ENCODE measurements at places on chromosomes 4 and X. TPM values are rescaled to one million over a fixed set of nuclear protein-coding genes. Genes with fewer than 3 reads are reported as not detected.
A peak's percentile ranks its signal among the peaks of the same experiment; 100 is the strongest.

The GNRHR gene
- total RNA-seq = not detected

The FUNDC1 gene
- 13.8 TPM for total RNA-seq

The LSM6 gene
- 23.8 TPM for total RNA-seq

The GAB3 gene
- total RNA-seq = 7.6 TPM

The ZIC3 gene
- not detected for total RNA-seq

DNA sequence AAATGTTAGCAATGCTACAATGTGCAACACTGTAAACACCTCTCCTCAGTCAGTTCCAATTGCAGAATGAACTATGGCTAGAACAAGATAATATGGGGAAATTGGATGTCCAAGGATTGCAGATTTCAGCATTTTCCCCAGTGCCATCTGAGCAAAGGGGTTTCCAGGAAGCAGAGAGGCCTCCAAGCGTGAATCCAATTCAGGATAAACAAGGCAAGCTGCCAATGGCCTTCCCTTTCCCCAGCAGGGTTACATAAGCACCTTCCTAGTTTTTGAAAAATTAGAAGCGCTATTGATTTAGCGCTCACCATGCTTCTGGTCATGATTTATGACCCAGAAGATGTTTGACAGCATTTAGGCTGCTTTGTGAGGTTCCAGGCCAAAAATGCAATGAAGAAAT, 223.0 kb upstream of the GATB start:
- DNase-seq = no peak

DNA sequence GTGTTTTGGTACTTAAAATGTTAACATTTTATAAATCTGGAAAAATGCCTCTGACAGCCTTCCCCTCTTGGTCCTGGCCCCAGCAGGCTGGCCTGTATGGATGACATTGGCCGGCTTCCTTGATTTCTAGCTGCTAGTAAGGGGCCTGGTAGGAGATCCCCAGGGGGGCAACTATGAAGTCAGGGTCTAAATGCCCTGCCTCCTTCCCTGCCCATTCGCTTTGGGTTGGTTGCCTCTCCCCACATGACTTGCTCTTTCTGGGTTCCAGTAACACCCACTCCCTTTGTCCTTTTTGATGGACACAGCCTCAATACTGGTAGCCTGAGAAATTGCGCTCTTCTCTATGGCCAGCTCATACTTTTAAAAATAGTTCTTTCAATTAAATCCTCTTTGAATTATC, 78.0 kb upstream of the MAD2L1 start:
- no peak for DNase-seq

DNA sequence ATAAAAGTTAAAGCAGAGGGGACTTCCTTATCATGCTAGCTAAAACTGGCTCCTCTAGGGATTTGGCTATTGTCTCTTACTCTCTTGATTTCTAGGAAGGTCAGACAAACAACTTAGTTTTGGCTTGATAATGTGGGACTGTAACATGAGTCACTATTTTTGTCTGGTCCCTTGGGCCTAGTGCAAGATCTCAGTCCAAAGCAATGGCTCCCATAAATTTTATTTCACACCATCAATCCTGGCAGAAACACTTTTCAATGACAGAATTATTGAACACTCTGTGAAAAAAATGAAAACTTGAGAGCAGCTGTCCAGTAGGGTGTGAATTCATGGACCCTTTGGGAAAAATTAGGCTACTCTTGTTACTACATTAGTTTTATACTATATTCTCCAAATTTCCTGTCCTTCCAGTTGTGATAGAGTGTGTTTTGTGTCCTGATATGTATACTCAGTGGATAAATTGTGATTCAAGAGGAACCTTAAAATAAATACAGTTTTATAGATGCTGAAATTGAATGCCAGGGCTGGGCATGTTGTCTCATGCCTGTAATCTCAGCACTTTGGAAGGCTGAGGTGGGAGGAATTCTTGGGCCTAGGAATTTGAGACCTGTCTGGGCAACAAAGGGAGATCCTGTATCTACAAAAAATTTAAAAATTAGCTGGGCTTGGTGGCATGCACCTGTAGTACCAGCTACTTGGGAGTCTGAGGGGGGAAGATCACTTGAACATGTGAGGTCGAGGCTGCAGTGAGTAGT, 10.8 kb upstream of the SNCA start:
- DNase-seq = no peak

- no peak for DNase-seq
Measured at GRCh38 chrX:39982948-39983347, 114.8 kb downstream of the BCOR start.

DNA sequence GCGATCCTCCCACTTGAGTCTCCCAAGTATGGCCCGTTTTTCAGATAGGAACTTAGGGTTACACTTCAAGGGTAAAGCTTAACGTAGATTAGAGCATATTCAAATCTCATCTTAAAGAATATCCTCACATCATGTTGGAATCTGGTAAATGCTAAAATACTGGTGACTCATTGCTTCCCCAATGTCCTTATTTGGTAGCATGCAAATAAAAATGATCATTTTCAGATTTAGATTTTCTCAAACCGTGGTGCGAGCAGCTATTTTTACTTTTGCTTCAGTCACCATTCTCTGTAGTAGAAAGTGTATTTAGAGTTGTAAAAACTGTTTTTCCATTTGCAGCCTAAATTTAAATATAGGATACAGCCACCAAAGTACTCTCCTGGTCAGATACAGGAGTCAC, 101.5 kb upstream of the MAML3 start:
- DNase-seq = no peak

GRCh38 chrX:118593407-118593806, 97.8 kb downstream of the DOCK11 start:
- DNase-seq = no peak

DNA sequence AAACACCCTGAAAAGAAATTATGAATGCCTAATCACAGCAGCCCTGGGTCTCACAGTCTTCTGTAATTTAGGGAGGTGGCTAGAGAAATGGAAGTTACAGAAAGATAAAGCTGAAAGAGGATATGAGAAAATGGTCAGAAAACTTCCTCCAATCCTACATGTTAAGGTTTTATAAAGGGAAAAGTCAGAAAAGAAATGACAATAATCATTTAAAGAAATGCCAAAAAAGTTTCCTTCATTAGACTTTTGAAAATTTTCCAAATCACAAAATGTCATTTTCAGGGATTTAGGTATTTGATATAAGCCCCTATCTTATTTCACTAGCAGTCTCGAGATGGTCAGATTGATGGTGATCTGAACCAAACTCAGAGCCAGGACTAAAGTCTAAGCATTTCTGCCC, 276.2 kb downstream of the CHIC1 start:
- no peak for DNase-seq

DNA sequence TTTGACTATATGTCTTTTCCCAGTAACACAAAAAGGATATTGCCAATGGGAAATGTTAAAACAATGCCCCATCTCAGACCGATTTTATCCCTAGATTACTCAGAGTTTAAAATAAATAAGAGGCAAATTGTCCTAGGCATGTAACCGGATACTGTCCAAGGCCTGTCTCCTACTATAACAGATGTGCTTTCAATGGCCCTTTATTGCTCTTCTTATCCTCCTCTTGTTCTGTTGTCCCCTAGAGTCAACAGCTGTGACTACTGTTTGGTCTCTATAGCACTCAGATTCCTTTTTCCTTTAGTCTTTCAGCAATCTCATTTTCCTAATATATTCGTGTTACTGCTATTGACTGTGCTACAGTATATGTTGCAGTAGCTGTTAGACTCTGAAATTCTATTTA, 66.8 kb upstream of the PLS3 start:
- no peak for DNase-seq

- DNase-seq = no peak
Measured at GRCh38 chr4:791252-791897, 34.6 kb downstream of the CPLX1 start.

DNA sequence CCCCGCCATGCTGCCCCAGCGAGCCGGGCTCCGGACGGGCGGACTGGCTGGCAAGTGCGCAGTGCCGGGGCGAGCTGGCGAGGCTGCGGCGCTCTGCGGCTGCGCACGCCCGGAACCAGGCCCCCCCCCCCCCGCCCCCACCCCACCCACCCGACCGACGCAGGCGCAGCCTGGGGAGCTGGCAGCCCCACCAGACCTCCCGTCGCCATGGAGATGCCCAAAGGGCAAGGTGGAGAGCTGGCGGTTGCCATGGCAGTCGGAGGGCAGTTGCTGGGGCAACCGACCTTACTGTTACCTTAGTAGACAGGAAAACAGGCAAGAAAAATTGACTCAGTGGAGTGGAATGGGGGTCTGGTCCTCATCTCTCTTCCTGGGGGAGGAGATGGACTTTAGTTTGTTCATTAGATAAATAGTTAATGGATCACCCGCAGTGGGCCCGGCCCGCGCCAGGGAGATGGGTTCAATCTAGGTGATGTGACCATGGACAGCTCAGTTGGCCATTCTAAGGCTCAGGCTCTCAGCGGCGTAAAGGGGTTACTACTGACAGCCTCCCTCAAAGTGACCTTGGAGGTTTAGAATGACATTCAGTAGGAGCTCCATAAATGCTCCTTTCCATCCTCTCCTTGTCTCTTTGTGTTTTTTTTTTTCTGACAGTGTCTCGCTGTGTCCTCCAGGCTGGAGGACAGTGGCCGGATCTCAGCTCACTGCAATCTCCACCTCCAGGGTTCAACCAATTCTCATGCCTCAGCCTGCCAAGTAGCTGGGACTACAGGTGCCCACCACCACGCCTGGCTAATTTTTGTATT, at the start of gene PCSK1N:
Gene PCSK1N, minus strand, starts transcription at position 87 of the 806 bp plus-strand sequence. Its CDS starts 78 bp downstream, at position 9.
- peak; percentile 43 for DNase-seq

DNA sequence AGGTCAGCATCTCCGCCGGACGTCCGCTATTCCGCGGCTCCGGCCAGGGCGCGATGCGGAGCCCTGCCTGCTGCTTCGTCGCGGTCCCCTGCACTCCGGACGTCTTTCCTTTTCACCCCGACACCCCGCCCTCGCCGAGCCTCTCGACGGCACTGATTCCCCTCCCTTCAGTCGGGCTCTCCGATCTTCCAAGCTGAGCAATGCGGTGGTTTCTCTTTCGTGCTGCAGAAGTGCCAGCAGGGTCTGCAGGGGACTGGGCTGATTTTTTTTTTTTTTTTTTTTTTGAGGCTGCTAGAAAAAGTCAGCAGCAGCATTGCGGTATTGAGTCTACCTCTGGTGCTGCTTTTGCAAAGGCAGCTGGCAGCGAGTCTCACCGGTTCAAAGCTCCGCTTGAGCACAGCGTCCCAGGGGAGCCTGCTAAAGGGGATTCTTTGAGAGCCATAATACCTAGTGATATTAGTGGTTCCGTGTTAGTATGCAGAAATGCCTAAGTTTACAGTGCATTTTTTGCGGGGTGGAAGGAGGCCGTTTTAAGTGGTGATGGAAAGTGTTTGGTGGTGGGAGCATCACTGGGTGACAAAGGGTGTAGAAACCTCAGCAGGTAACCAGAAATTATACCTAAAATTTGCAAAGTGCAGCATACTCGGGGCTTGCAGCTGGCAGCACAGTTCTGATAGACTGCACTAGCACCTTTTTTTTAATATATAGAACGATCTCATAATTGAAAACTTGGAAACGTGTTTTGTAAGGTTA, 969 bp downstream of the STIM2 start:
- DNase-seq = peak; percentile 83

- no peak for DNase-seq
Measured at GRCh38 chr4:3387154-3387942, 54.4 kb upstream of the HGFAC start.

DNA sequence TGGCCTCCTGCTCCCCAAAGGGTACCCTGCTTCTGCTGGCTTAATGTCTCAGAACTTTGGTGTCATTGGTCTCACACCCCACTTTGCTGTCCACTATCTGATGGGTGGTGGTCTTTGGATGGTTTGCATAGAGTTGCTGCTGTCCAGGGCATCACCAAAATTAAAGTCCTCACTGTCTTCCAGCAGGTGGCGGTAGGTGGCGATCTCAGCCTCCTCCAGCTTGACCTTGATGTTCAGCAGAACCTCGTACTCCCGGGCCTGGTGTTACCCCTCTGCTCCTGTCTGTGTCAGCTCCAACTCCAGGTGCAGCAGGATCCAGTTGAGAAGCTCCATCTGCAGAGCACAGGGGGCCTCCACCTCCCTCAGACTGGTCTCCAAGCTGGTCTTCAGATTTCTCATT, 1169.5 kb upstream of the PABPC4L start:
- no peak for DNase-seq

Data from sciatic nerve (tissue), 2 donors.